ENCODE measurements at places on chromosomes 11 and 22.

DNA sequence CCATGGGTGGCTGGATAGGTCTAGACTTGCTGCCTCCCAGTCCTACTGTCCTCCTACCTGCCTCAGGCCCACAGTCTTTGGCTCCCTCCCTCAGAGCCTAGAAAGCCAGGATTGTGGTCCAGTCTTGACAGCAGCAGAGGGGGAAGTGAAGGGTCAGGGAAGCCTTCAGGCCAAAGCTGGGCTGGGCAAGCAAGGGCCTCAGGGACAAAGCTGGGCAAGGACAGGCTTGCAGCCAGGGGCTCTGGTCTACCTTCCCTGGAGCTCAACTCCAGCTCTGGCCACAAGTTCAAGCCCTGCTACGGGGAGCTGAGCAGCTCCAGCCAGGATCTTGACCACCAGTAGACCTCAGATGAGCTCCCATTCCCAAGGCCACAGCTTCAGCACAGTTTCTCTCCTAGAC is 14.9 kb downstream of the LMO1 start:
- no peak for DNase-seq

DNA sequence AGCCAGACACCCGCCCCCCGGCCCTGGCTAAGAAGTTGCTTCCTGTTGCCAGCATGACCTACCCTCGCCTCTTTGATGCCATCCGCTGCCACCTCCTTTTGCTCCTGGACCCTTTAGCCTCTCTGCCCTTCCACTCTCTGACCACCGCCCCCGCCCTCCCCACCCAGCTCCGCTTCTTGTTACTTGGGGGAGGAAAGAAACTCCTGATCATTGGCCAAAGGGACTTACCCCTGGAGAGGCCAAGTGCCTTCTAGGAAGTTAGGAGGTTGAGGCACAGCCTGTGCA is at the start of gene PRR33:
Gene PRR33, minus strand, starts transcription at position 65 of the 285 bp plus-strand sequence. CDS start 1,311 bp downstream, outside the sequence.
- no peak for DNase-seq

DNA sequence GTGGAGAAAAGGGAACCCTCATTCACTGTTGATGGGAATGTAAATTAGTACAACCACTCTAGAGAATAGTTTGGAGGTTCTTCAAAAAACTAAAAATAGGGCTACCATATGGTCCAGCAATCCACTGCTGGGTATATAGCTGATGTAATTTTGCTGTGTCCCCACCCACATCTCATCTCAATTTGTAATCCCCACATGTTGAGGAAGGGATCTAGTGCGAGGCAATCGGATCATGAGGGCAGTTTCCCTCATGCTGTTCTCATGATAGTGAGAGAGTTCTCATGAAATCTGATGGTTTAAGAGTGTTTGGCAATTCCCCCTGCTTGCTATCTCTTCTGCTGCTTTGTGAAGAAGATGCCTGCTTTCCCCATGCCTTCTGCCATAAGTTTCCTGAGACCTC is 17.1 kb upstream of the OR52M1 start:
- no peak for DNase-seq

- DNase-seq: no peak
Measured at GRCh38 chr11:58564231-58564630, 11.4 kb downstream of the LPXN start.

DNA sequence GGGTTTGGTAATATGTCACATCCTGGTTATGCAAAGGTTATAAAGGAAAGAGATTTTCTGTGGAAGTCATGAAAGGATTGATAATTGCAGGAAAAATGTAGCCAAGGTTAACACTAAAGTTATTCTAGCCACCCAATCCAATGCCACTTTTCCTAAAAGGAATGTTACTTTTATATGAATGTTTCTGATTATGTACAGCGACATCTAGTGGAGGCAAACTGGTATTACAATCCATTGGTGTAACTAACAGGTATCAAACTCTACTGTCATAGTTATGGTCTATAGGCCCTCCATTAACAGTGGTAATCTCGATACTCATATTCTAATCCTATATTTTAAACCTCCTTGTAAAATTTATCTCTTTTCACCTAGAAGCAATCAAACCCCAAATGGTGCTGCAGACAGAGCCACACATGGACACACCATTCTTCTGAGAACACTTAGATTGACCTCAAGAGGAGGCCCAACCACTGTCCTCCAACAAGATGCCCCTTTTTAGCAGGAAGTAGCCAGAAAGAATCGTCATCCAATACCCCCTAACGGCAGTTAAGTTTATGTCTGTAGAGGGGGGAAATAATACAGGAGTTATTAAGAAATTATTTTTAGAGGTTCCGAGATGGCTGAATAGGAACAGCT is 74.9 kb upstream of the RAG2 start:
- DNase-seq: no peak

DNA sequence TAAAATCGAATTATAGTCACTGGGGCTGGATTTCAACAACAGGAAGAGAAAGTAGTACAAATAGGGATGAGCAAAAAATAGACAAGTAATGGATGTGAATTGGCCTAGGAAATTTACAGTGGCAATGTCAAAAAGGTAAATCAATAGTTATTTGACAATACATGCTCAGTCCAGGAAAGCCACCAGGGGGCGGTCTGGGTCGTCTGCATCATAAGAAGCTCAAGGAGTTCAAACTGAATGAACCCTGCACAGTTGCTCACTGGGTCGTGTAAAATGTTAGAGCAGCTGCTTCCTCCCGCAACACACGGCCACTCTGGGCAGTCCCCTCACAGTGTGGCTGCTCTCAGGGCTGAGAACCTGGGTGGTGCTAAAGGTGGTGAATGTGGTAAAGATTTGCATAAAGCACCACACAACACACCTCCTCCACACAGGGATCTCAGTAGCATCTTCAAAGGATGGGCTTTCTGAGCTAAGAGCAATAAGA is 85.9 kb downstream of the ZNF280B start:
- peak; percentile 58 for DNase-seq

GRCh38 chr11:17275400-17276235 is 921 bp upstream of the NUCB2 start:
- DNase-seq: no peak

GRCh38 chr11:112977755-112978154 is 16.5 kb downstream of the NCAM1 start:
- DNase-seq: no peak

GRCh38 chr11:60528465-60528864 is 13.3 kb downstream of the MS4A13 start:
- DNase-seq: no peak
